ENCODE measurements at places on chromosomes 12 and 14.

GRCh38 chr12:32586390-32586789 is 92.7 kb upstream of the DNM1L start:
- no peak for DNase-seq

DNA sequence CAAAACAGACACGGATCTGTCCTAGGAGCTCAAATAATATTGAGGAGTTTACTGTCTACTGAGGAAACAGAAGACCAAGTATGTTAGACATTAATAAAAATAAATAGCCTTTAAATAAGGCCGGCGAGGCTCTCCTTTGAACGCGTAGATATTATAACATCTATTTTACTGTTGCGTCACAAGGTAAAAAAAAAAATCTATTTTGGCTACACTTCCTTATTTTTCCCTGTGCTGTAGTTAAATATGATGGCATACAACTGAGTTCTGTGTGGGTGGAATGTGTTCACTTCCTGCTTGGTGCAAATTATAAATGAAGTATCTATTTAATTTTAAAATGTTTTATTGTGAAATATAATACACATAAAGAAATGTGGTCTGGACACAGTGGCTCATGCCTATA is 17.2 kb upstream of the RAD52 start:
- no peak for DNase-seq

GRCh38 chr12:69608114-69608513 is 2.6 kb downstream of the LRRC10 start:
- no peak for DNase-seq

DNA sequence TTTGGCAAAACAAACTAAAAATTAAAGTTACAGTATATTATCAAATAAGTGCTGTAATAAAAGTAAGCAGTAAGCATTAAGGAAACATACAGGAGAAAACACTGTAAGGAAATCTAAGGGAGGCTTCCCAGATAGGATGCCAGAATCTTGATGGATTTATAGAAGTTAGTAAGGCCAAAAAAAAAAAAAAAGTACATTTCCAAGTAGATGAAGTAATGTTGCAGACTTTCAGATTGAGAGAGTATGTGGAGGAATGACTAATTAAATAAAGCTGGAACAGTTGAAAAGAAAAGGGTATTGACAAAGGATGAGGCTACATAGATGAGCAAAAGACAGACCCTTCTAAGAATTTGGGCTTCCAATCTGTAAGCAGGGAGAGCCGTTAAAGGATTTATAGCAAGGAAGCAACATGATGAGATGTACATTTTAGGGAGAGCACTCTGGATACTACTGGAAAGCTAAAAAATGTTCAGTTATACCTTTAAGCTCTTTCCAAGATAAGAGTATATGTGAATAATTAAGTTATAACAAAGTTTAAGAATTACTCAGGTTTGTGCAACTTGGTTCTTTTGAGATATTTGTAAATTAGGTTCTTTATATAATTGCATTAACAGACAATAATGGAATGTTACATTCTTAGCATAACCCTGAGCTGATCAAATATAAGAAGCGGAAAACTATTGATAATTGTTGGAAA is 87.5 kb upstream of the MON2 start:
- no peak for DNase-seq

DNA sequence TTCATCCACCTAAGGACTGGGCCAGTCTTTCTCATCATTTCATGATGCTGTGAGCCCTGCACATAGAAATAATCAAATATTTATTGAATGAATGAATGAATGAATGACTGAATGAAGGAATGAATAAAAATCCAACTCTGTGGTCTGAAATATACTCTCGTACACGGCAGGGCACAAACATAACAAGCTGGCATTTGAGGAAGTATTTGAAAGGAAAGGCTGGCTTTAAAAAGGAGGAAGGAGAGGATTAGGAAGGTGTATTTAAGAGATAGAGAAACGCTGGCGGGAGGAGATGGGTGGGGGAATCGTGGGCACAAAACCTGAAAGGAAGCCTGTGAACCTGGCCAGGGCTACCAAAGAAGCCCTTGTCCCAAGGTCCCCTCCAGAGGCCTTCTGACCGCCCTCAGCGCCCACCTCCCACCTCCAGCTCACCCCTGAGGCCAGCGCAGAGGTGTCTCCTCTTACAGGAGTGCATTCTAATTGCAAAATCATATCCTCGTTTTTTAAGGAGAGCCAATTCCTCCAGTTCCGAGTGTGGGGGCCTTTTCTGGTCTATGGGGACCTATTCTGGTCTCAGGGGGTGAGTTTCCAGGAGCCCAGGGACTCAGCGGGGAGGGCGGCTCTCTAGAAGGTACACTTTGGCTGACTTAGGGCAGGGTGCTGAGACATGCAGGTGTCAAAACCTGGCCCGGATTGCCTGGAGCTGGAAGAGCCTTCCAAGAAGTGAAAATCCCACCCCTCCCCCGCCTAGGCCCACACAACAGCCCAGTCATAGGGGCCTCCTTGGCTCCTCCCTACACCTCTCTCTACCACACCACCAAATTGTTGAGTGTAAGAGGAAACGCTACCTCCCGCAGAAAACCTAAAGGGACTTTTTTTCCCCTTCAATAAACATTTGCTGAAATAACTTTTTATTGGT is 8.7 kb upstream of the JDP2 start:
- peak; percentile 51 for DNase-seq

DNA sequence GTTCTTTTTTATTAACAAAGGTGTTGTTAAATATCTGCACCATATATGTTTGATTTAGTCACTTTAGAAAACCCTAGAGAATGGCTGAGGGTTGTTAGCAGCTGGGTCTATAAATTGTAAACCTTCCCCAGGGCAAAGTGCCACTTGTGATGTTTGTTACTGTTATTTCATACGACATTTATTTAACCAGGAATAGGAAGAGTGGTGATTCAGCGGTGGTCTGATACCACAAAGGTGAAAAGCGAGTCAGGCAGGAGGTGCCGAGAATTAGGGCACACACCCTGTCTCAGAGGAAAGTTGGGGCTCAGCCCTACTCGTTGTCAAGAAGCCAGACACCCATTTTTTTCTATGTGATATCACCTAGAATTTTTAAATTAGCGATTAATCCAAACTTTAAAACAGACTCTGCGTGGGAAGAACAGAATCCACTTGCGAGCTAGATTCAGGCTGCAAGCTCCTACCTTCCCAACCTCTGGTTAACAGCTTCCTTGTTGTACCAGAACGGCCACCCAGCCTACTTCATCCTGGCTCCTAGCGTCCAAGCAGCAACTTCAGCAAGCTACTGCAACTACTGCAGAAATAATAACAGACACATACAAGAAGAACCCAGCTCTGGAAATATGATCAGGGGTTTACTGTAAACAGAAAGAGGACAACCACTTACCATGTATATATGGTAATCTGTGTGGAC is 126.7 kb downstream of the TMEM132D start:
- DNase-seq: no peak

DNA sequence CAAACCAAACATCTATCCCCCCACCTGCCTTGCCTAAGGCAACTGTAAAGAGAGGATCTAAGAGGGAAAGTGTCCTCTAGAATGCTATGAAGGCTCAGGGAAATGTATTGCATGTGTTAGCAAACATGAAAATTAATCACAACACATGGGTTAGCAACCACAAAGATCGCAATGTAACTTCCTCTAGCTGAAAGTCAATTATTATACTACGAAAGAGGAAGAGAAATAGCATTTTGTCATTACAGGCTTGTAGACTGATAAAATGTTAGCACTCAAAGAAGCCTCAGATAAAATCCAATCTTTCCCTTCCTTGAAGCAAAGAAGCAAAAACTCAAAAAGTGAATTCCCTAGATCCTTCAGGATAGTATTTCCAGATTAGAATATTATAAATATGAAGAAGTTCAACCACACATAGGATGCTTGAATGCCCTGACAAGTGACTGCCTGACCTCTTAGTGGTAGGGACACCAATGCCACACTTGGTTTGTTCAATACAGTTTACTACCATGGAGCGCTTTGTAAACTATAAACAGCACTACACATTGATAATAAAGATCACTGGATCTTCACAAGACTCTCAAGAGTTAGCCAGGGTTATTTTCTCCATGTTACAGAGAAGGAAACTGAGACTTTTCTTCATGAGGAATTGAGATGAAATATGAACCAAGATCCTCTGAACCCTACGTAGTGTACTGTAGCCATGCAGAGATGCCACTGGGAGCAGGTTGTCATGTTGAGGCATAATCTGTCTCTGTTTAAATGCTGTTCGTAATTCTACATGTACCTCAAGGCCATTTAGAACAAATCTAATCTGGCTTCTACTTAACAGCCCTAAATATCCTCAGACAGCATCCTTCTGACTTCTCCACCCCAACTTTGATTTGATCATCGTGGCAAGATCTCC is 100.7 kb downstream of the ITPR2 start:
- DNase-seq: no peak

- no peak for DNase-seq
Observed at GRCh38 chr12:5210179-5210922, 166.7 kb downstream of the KCNA5 start.

DNA sequence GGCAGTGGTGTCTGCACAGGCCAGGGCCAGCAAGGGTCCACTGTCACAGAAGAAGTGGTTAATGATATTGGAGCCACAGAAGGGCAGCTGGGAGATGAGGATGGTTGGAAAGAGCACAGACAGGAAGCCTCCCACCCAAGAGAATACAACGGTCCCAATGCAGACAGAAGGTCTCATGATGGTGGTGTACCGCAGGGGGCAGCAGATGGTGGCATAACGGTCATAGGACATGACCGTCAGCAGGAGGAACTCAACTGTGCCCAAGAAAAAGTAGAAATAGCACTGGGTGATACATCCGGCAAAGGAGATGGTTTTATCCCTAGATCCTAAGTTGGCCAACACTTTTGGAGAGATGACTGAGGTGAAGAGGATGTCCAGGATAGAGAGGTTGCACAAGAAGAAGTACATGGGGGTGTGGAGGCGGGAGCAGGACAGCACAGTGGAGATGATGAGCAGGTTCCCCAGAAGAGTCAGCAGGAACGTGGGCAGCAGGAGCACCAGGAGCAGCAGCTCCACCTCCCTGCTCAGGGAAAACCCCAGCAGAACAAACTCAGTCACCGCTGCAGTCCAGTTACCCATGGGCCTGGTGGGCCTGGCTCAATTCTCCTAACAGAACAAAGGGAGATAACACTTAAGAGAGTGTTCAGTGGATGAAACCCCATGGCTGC is 9.8 kb downstream of the OR6J1 start:
- no peak for DNase-seq

GRCh38 chr12:89781946-89782550 is 73.4 kb upstream of the ATP2B1 start:
- DNase-seq: no peak

DNA sequence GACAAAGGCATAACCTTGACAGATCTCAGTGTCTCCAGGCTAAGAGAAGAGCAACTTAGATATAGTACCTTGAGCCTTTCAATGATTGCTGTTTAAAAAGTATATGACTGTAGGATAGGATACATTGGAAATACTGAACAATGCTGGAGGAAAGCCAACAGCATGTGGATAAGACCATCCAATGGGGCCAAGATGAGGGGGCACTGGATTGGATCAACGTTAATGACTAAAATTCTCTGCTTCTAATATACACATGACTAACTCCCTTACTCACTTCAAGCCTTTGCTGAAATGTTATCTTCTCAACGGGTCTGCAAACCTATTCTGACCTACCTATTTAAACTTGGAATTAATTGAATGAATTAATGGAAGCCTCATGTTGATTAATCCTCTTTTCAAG is 354.9 kb downstream of the RAD51B start:
- DNase-seq: no peak

- peak; percentile 76 for DNase-seq
Observed at GRCh38 chr12:113098441-113099028, 37.0 kb downstream of the RASAL1 start.

DNA sequence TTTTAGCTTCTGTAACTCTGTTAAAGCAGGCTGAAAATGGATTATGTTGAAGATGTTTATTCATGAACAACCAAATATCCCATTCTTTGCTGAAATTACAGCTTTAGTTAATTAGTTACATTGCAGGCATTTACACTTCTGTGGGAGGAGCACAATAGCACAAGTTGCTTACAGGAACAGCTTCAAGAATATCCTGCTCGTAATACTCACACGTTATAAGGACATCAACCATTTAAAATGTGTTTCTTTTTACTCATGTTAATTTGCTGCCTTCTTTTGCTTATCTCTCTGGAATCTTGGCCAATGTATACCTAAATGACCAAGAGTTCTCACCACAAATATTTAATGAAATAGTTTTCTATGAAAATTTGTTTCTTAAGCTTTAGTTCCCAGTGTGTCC is 305.2 kb upstream of the SYT1 start:
- DNase-seq: no peak

DNA sequence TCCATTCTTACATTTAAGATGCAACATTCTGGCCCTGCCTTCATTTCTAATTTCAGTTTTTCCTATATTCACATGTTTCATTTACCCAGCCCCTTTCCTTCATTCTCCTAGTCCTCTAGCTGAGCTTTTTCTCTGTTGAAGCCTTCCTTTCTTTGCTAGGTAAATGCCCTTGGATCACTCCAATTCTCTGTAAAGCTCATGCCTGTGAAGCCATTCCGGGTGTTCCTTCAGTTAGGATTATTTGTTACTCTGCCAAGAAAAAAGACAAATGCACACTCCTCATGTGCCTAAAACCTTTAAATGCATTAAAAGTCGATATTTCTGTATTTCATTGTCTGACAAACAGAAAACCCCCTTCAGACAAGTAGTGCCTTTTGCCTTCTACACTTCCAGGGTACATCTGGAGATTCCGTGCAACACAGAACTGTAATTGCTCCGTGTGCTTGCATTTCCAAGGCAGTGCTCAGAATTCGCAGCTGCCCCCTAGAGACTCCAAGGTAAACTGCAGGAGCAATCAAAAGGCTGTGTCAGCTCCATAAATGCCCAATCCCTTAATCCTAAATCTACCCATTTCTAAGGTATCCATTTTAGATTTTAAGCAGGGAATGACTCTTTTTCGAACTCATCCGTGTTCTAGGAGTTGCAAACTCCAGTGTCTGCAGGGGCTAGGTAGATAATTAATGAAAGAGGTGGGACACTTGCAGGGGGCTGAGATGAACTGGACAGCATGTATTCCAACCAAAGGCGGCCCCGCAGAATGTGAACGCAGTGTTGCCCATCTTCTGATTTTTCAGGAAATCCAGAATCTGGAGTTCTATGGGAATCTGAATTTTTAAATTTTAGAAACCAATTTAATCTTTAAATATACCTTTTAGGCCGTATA is 320.2 kb downstream of the GRIN2B start:
- peak; percentile 14 for DNase-seq

- DNase-seq: no peak
Observed at GRCh38 chr14:38856798-38857197, 246.2 kb downstream of the SEC23A start.
